ENCODE measurements at places on chromosomes 13 and 19.

GRCh38 chr13:45133396-45134118 is 13.2 kb downstream of the GTF2F2 start:
- no peak for DNase-seq

GRCh38 chr13:110589793-110590390 is 25.5 kb upstream of the NAXD start:
- no peak for DNase-seq

DNA sequence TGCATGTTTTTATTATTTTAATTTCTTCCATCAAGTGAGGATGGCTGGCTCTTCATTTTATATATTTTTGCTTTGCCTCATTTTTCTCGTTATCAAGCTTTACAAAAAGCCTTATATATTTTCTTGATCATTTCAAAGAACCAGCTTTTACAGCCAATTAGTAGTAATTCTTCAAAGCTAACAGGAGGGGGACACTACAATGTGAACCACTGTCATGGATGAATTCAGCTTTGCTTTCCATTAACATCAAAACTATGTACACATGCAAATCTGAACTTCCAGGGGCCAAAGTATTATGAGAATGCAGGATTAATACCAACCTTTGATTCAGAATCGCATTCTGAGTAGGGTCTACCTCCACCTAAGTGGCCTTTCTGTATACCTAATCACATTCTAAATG is 11.1 kb downstream of the UQCRFS1 start:
- no peak for DNase-seq

DNA sequence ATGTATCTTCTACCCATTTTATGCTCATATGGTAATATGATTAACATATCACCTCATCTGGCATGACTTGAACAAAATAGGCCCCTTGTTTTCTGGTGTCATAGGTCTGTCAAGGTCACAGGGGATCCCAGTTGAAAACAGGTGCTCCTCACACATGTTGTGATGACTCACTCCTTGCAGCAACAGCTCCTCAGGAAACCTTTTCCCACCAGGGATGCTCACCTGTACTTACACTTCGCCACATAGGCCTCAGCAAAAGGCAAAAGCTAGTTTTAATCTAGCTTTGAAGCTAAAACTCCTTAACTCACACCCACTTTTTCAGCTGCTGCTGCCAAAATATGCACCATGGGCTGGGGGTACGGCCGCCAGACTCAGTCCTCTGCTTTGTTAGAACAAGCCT is 110.0 kb upstream of the SOX21 start:
- no peak for DNase-seq
